CD8-positive, alpha-beta memory T cell (primary cell): ENCODE measurements at places on chromosomes 13 and 19.

DNA sequence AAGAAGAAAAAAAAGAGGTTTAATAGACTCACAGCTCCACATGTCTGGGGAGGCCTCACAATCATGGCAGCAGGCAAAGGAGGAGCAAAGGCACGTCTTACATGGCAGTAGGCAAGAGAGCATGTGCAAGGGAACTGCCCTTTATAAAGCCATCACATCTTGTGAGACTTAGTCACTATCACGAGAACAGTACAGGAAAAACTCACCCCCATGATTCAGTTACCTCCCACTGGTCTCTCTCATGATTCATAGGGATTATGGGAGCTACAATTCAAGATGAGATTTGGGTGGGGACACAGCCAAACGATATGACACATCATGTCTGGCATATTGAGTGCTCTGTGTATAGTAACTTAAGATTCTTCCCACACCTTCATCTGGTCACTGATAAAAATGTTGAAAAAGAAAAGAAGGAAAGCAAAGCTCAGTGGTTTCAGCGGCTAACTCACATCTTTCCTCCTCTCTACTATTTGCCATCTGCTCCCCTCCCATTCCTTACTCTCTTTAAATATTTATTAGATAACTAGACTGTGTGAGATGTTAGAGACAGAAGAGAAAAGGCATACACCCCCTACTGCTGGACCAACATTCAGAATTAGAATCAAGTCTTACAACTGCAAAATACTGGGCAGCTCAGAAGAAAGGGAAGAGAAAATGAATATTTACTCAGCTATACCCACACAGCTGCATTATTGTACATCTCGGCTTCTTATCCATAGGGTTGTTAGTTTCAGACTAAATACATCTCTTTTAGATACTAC is 60.1 kb upstream of the AKAP11 start:
- no peak for DNase-seq

GRCh38 chr19:7887408-7888144 is 734 bp upstream of the LRRC8E start:
- no peak for DNase-seq

- DNase-seq: no peak
Observed at GRCh38 chr13:37163641-37164265, 58.3 kb upstream of the CSNK1A1L start.

DNA sequence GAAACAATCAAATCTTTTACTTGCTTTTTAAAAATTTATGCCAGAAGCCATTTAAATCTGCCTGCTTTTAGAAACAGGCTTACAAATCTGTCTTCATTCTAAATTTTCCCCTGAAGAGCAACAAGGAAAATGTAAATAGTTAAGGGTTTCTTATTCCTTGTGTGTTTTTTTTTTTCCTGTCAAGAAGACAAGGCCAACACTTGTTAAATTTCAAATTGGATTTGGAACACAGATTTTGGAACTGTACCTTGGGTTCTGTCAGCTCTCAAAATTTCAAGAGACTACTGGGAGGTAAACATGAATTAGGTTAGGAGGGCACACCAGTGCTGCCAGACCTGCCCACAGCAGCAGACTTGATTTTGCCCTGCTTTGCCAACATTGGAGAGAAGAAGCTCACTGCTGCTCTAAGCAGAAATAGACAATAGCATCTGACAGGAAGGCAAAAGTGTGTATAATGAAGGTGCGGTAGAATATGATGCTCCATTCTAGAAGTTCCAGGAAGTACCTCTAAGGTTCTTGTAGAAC is 121.7 kb downstream of the NHLRC3 start:
- no peak for DNase-seq

- no peak for DNase-seq
Observed at GRCh38 chr13:49783865-49784264, 8.6 kb downstream of the KPNA3 start.

- no peak for DNase-seq
Observed at GRCh38 chr13:80341756-80342370, 937 bp upstream of the SPRY2 start.

DNA sequence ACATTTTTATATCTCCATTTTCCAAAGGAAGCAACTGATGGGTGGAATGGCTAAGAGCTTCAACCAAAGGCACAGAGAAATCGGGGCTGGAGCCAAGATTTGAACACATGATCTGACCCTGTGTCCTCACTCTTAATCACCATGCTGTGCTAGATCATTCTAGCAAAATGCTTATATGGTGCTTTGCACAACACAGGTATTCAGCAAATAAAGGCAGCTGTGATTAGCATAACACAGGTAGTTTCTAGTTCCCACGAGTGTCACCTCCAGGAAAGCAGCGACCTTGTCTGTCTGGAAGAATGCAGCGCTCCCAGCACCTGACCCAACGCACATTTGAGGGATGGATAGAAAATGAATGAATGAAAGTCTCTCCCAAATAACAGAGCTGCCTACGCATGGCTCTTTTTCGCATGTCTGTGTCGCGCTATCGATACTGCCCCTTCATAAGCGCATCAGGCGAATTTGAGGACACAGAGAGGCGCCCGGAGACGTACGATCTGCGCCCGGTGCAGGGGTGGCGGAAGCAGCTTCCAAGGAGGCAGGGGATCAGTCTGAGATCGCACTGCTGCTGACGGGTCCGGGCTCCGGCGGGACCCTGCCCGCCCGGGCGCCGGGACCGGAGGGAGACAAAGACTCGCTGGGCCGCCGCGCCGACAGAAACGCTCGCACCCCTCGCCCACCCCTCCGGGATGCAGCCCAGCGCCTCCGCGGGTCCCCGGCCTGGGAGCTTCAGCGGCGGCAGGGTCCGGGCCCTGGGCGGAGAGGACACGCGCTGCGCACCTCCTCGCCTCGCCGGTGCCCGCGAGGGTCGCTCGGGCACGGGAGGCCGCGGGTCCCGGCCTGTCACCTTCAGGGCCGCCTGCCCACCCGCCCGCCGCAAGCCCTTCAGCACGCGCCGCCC is 609 bp downstream of the EPS15L1 start:
- peak; percentile 23 for DNase-seq

DNA sequence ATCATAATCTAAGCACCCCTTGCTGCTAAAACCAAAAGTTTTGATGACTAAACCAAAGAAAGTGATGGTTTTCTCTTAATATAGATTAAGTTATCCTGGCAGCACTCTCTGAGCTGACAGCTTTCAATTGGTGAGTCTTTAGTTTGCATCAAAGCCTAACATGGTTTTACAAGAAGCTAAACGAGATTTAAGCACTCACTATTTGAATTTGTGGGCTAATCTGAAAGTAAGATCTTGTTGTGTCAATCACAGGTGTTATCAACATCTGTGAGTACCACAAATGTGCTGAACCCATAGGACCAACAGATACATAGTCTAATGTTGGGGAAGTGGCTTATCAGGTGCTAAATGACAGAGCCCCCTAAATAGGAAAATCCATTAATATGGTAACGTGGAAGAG is 223.9 kb downstream of the LHFPL6 start:
- DNase-seq: no peak

DNA sequence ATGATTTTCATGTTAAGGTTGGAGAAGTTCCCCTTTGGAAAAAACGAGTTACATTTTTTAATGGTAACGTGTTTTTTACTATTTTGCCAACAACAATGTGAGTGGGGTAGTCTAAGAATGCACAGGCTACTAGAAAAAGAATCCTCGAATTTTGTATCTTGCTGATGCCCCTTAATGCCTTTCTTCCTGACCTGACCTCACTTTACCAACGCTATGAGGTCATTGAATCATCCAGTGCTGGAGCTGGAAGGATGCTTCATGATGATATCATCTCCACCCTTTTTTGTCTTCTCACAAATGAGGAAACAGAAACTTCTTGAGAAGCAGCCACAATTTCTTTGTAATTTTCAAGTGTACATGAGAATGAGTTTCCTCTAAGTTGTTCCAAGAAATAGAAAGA is 8.2 kb upstream of the UBL3 start:
- DNase-seq: no peak

GRCh38 chr19:29928831-29929230 is 13.2 kb upstream of the URI1 start:
- DNase-seq: no peak

GRCh38 chr13:102460806-102461205 is 59.0 kb upstream of the FGF14 start:
- no peak for DNase-seq

DNA sequence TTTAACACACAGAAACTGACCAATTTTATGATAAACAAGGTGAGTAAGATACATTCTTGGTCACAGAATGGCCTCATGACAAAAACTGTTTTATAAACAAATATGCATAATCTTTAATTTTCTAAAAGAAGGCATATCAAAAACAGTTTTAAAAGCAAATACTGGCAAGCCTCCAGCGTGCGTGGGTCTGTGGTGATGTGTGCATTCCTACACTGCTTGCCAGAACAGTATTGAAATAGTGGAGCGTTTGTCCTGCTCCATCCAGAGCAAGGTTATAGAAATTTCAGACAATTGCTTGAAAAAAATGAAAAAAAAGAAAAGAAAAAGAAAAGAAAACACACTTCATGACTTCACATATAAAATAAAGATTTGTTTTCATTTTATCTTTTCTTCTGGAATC is 140.9 kb downstream of the MZT1 start:
- no peak for DNase-seq

DNA sequence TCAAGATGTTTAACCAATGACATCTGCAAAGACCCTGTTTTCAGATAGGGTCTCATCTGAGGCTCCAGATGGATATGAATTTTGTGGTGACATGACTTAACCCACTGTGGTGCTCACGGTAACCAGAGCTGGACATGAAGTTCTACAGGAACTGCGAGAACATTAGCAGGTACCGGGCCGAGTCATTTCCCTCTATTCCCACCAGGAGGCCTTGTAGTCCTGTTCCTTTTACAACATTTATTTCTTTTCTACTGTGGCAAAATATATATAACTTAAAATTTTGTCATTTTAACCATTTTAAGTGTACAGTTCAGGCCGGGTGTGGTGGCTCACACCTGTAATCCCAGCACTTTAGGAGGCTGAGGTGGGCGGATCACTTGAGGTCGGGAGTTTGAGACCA is 7.6 kb upstream of the TSPAN16 start:
- no peak for DNase-seq

- DNase-seq: no peak
Observed at GRCh38 chr13:45696610-45697226, 5.4 kb upstream of the CBY2 start.

GRCh38 chr13:30905932-30906383 is at the start of gene MEDAG:
MEDAG (plus strand) TSS chr13:30906271; CDS start chr13:30906516, 245 bp downstream.
- no peak for DNase-seq

DNA sequence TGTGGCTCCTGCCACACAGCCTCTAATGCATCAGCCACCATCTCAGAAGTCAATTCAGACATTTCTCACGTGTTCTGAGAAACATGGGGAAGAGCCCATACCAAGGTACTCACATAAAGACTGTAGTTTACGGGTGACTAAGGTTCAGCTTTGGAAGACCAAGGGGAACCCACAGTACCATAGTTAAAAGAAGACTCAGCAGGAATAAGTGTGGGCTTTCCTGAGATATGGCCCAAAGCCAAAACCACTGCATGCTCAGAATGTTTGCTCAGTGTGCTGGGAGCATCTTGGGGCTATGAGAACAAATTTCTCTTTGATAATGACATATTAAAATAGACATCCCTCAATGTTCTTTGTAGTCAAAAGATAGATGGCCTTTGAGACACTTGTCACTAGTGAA is 283.8 kb downstream of the DCT start:
- DNase-seq: no peak
